ENCODE measurements at places on chromosomes 6 and 20.

- DNase-seq, result no peak
Observed at GRCh38 chr20:10530883-10531282, 95.8 kb downstream of the SLX4IP start.

GRCh38 chr6:126077810-126078776 lies 91.8 kb downstream of the TRMT11 start:
- no peak for DNase-seq

DNA sequence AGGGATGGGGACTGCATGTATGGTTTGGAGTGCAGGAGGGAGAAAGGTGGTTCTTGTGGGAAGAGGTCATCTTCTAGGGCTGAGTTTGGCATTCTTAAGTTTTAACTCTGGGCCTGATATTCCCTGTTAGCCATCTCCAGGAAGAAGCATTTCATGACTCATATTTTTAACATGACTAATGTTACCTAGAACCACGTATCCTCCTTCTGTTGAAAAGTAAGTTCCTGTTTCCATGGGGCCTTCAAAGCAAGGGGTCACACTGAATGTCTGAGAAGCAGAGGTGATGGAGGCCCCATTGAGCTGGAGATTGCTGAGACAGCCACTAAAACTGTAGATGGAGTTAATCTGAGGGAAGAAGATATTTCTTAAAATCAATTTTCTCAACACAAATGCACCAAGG lies 30.2 kb downstream of the FAM229B start:
- DNase-seq, result no peak

- DNase-seq, result no peak
Observed at GRCh38 chr6:43997345-43997677, 129.9 kb downstream of the MRPL14 start.

GRCh38 chr6:345747-346385 lies 45.7 kb upstream of the IRF4 start:
- no peak for DNase-seq

GRCh38 chr6:159178847-159179246 lies 9.6 kb downstream of the FNDC1 start:
- no peak for DNase-seq

GRCh38 chr6:169183233-169183632 lies 70.4 kb downstream of the THBS2 start:
- DNase-seq, result no peak

GRCh38 chr20:50975701-50976330 lies 17.2 kb downstream of the MOCS3 start:
- no peak for DNase-seq

- DNase-seq, result no peak
Observed at GRCh38 chr20:58360936-58361335, 28.1 kb upstream of the VAPB start.

GRCh38 chr6:158321960-158322359 lies 9.7 kb downstream of the TULP4 start:
- no peak for DNase-seq

- no peak for DNase-seq
Observed at GRCh38 chr6:105902401-105903031, 183.6 kb upstream of the PRDM1 start.

DNA sequence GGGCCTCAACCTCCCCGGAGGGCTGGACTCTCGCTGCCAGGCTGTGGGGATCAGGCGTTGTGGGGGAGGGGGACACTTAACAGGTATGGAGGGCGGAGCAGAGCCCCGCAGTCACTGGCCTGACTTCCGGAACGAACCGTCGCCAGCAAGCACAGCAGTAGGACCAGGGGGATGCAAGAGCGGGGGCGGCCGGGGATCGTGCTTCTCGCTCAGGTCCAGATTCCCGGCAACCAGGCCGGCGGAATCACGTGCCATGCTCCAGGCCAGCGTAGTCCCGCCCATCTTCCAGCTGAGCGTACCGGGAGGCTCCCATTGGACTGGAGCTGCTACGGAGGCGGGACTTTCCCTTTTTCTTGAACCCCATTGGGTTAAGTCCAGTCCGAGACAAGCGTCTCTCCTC lies 10.0 kb upstream of the POU5F1 start:
- DNase-seq, result no peak

DNA sequence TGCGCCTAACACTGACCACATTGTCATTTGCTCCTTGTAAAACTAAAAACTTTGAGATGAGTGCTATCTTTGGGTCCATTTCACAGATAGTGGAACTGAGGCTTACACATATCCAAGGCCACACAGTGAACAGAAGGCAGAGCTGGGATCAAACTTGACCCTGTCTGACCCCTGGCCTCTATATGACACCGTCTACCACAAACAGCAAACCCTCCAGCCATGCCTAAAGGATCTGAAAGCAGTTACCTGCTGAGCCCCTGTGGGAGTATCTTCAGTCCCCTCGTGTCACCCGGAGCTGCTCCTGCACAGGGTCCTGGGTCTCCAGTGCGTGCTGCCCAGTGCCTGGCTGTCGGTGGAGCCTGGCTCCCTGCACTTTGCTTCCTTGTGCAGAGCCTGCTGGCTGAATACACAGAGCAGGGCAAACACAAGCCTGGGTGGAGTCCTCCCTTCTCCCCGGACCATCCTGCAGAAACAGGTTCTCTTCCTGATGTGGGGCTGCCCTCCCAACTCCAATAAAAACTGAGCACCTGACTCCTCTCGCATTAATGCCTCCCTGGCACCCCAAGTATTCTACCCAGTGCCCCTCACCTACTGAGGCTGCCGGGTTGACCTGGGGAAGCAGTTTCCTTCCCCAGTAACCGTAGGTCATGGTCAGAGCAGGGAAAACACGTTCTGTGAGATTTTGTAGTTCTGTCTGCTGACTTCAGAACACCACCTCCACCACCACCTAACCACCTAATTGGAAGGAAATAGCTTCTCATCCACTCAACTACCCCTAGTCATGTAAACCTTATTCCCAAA lies at the start of gene BCAS1:
Gene BCAS1 (minus strand): TSS at position 408 of the 801 bp plus-strand sequence. CDS start 11,876 bp downstream, outside the sequence.
- no peak for DNase-seq

GRCh38 chr6:101203664-101204063 lies 189.8 kb upstream of the GRIK2 start:
- DNase-seq, result no peak

GRCh38 chr6:2881423-2881822 lies 21.7 kb downstream of the SERPINB9 start:
- no peak for DNase-seq

DNA sequence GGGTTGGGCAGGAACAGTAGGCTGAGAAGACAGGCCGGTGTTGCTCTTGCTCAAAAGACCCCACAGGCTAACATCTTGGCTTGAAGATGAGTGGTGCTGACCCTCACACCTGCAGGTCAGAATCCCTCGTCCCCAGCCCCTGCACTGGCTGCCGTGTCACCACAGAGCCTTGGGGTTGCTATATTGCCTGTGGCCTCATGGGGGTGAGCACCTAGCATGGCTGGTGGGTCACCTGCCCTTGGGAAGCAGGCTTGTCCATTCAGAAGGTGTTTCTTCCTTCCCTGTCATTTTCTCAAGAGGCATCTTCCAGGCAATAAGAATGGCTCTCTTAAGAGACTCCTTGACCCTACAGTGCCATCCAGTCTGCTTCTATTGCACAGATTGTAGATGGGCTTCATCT lies 7.7 kb downstream of the SLC22A16 start:
- no peak for DNase-seq

DNA sequence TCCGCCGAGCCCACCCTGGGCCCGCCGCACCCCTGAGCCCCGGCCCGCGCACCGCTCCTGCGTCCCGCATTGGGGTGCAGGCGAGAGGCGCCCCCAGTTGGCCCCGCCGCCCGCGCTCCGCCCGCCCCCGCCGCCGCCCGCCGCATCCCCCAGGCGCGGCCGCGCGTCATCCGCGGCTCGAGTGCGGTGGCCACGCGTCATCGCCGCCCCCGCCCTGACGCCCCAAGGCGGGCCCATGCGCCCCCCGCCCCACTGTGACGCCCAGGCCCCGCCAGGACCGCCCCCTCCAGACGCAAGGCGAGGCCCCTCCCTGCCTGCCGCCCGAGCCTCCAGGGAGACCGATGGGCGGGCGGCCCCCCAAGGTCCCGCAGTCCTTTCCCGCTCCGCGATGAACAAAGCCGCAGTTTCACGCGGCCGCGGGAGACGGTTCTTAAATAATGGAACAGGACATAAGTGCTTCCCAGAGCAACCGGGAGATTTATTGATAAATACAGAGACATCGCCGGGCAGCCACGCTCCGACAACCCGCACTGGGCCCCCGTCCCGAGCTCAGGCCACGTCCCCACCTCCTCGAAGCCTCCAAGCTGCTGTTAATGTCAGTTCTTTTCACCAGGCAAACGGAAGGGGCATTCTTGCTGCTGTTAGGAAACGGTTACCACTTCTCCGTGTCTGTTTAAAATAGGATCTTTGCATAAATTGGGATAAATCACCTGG lies at the start of gene ANKRD60:
Gene ANKRD60 (minus strand): TSS at position 170 of the 714 bp plus-strand sequence. CDS start 0 bp downstream, at position 170.
- peak; percentile 42 for DNase-seq

DNA sequence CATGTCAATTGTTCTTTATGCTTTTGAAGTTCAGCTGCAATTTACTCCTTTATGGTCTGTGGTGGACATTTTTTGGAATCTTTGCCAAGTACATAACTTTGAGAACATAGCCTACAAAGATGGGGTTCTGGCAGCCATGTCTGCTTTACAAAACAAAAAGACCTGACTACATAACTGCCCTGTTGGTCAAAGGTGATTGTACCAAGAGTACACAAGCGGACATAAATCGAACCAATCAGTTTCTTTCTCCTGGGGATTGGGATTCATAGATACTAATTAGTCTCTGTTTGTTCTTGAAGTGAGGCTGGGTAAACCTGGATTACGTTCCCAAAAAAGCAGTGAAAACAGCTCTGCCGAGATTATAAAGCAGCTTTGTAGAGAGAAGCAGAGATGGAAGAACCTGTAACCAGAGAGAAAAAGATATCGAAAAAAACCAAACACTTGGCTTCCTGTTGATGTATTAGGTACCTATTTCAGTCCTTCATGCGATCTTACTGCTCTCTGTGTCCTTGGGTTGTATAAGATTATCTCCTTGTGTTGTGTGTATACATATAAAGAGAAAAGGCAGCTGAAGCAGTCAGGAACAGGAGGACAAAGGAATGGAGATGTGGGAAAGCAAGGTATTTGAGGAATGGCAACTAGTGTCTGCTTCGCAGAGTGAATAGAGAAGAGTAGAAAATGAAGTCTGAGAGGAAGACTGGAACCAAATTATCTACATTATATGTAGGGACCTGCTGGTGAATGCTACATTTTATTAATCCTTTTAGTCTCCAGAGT lies 2.7 kb upstream of the ZFAND3 start:
- no peak for DNase-seq

GRCh38 chr6:53281518-53282215 lies 67.1 kb downstream of the ELOVL5 start:
- DNase-seq, result no peak

- no peak for DNase-seq
Observed at GRCh38 chr6:7264041-7264440, 49.0 kb downstream of the SSR1 start.

GRCh38 chr6:32517654-32518445 lies 12.2 kb downstream of the HLA-DRB5 start:
- no peak for DNase-seq

GRCh38 chr6:113699239-113699638 lies 157.9 kb upstream of the MARCKS start:
- no peak for DNase-seq

GRCh38 chr6:118468682-118469465 lies 79.2 kb upstream of the PLN start:
- no peak for DNase-seq

GRCh38 chr20:39877788-39878187 lies 811.2 kb downstream of the MAFB start:
- DNase-seq, result no peak

DNA sequence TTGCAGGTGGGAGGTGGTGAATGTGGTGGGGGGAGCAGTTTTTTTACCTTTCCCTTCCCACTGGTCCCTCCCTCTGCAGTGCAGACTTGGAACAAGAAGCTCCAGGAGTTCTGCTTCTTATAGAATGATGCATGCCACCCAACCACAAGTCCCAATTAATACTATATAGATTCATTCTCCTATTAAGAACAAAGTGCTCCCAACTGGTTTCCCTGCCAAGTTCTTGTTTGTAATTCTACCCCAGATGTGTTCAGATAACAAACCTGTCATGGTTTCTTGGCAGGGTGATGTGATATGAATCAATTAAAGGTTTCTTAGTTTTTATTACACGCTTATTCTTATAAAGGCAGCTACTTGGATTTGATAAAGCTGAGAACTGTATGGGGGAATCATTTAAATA lies 23.9 kb downstream of the HDDC2 start:
- DNase-seq, result no peak

GRCh38 chr20:16125816-16126215 lies 447.4 kb downstream of the KIF16B start:
- DNase-seq, result no peak

GRCh38 chr6:157091243-157091642 lies 232.1 kb downstream of the TMEM242 start:
- DNase-seq, result no peak

DNA sequence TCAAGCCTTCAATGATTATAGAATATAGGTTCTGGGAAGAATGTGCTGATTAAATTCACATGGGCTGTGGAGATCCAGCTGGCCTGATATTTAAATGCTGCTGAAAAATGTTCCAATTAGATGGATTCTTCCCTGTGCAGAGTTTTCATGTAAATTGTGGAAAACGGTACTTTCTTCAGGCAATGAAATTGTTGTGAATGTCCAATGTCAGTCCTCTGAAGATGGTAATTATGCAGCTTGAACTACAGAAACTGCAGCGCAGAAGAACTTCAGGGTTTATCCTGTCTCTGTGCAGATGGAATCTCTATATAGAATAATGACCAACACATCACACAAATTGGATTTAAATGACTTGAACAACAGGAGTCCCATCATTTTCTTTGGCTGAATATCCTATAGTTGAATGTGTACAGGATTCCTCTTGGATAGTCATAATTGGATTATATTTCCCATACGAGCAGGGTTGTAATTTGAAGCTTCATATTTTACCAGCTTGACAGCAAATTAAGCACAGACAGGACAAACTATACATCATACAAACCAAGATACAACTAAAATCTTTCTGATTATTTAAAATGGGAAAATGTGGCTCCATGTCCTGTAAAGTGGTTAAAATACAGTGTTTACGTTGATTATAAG lies 82.3 kb downstream of the CAP2 start:
- no peak for DNase-seq

- no peak for DNase-seq
Observed at GRCh38 chr20:37954190-37954589, 51.3 kb downstream of the VSTM2L start.

DNA sequence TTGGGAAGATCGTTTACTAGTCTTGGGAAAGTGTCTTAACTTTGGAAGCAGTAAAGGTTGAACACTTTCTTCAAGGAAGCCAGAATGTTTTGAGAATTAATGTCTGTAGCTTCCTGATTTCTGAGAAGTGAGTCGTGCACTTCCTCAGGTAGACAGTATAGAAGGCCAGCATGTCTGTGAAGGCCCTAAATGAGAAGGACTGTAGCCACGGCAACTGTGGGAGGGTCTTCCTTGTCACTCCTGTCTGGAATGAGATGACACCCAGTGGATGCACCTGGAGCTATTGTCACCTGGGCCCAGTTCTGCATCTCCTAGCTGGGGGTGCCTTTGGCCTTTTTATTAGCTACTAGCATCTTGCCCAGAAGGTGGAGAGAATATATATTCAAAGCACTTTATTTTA lies 8.8 kb downstream of the STX16 start:
- DNase-seq, result no peak

DNA sequence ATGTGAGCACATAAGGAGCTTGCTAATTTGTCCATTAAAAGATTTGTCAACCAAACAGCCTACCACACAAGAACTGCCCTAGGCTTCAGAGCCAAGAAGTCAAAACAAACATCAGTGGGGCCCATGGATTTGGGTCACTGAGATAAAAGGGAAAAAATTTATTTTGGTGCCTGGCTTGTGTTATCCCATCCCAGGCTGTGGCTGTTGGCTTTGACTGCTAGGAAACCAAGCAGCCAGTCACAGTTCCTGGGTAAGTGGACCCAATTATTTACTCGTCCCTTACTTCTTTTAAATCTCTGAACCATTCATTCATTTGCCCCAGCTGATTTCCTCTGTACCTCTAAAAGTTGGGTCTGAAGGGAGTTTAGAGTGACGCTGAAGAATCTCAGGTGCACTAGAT lies 41.3 kb downstream of the EDN1 start:
- no peak for DNase-seq
